Activated naive CD4-positive, alpha-beta T cell (primary cell): ENCODE measurements at places on chromosomes 7 and 10.

DNA sequence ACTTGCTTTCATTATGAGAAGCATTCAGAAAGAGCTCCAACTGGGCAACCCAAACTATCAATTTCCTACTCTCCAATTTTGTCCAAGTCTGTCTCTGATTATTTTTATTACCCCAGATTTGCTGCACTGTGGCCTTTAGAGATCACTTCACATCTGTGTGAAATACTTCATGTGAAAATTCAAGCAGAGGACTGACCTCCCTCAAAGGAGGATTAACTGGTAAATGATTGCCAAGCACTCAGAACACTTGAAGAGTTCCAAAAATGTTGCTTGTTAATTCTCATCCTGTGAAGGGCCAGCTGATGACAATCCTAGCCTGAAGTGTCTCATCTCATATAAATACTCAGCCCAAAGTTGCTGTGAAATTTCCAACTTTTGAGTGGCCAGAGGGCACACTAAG, 182.8 kb upstream of the DGKB start:
- no peak for DNase-seq

GRCh38 chr7:106841896-106842390, 23.1 kb upstream of the PIK3CG start:
- DNase-seq: no peak

DNA sequence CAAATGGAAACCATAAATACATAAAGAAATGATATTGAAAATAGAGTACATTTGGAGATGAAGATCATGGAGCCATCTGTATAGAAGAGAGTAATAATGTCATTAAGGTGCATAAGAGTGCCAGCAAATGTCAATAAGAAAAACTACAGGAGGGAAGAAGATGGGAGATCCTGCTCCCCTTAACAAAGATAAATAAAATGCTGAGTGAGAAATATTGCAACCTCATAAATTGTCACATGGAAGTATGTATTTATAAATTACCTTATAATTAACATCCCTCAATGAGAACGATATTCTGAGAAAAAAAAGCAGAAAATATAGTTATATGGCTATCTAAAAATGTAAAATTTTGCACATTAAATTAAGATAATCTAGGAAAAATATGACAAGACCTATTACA, 155.2 kb upstream of the PRSS1 start:
- no peak for DNase-seq

DNA sequence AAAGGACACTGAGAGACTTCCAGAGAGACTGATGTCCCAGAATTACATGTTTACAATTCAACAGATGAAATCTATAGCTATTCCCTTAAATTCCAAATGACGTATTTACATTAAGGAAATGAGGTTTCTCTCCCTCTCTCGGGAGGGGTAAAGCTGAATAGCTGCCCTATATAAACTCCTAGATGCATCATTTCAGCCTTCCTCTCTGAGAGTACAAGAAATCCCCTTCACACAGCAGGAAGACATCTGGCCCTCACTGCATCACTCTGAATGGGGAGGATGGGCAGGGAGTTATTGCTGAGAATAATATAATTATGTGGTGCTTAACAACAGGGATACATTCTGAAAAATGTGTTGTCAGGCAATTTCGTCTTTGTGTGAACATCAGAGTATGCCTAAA, 11.0 kb downstream of the POT1 start:
- no peak for DNase-seq

GRCh38 chr10:131041441-131041840, 270.1 kb downstream of the TCERG1L start:
- no peak for DNase-seq

GRCh38 chr7:94336009-94336408, 58.7 kb upstream of the COL1A2 start:
- no peak for DNase-seq

GRCh38 chr7:91126762-91127161, 137.5 kb upstream of the FZD1 start:
- DNase-seq: no peak

GRCh38 chr10:113133497-113134115, 183.6 kb downstream of the TCF7L2 start:
- no peak for DNase-seq

DNA sequence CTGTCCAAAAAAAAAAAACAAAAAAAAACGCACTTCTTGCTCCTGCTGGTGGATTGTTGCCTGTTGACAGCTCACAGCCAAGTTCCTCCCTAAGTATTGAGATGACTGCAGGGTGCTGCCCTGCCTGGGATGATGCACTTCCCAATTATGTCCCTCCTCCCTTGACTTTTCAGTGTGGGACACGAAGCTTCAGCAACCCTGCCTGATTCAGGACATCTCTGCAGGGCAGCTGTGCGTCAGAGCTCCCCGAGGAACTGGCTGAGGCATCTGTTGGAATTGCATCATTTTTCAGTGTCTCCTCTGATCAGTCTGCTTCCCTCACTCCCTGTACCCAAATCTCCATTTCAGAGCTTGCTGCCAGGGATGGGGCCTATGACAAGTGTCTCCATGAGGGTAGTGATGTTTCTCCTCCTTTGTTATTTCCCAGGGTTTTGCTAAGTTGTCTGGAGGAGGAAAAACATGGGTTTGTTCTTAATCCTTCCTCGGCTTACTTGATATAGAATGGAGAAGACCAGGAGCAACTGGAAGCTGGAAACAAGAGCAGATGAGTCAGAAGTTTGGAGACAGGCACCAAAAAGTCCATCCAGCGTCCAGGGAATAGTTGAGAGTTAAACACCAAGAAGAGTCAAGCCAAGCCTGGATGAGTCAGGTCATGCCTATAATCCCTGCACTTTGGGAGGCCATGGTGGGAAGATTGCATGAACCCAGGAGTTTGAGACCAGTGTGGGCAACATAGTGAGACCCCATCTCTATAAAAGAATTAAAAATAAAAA, 355.1 kb downstream of the GALNT17 start:
- DNase-seq: no peak

DNA sequence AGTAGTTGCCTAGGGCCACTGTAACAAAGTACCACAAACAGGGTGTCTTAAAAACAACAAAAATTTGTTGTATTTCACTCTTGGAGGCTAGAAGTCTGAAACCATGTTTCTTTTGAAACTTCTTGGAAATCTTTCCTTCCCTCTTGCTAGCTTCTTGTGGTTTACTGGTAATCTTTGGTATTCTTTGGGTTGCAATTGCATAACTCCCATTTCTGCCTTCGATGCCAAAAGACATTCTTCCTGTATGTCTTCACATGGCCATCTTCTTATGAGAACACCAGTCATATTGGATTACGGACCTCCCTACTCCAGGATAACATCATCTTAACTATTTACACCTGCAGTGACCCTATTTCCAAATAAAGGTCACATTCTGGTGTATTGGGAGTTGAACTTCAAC, 357.4 kb downstream of the PPP1R3A start:
- DNase-seq: no peak

GRCh38 chr7:99693427-99694200, 13.8 kb upstream of the CYP3A5 start:
- peak; percentile 2 for DNase-seq

GRCh38 chr7:55552320-55553023, 19.8 kb downstream of the VOPP1 start:
- no peak for DNase-seq

DNA sequence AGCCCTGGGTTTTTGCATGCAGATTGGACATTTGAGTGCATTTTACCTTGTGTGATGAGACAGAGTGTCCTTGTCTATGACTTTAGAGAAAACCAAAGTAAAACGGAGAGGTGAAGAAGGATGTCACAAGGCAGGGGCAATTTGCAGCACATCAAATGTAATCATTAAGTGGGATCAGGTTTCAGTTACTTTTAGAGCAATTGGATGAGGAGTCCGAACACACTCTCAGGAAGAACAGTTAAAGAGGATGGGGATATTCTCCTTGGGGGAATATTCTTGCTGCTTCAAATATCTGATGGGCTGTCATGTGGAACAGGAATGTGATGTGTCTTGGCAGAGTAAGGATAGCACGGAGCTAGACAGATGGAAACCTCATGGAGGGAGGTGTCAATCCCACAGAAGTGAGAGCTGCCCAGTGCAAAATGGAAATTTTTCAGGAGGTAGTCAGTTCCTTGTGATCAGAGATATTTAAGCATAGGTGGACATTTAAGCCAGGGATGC, 757 bp downstream of the RAB19 start:
- no peak for DNase-seq

DNA sequence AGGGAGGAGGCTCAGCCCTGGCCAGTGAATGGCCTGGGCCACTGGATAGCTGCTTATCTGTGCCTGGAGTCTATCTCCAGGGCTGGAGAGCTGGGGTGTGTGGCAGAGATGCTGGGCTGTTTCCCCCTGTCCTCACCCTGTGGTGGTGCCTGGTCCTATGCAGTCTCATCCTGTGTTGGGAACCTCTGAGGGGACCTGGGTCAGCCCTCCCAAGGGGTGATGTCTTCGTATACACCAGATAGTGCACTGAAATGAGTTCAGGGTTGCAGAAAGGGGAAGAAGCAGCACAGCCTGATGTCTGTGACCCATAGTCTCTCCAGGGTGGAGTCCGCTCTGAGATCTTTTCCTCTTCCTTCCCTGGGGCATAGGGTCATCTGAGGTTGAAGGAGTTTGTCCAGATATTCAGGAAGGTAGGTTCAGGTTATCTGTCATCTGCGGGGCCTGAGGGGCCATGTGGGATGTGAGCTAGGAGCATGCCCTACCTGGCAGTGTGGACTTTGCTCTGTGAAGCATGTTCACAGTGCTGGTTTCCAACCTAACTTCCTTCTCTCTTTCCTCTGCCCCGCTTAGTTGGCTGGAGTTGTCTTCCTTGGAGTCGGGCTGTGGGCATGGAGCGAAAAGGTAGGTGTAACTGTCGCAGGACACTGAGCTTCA, 33.4 kb upstream of the SH2D4B start:
- no peak for DNase-seq

GRCh38 chr7:113175525-113176104, 57.3 kb upstream of the SMIM30 start:
- no peak for DNase-seq

GRCh38 chr7:107754642-107755041, 10.7 kb downstream of the CBLL1 start:
- no peak for DNase-seq

DNA sequence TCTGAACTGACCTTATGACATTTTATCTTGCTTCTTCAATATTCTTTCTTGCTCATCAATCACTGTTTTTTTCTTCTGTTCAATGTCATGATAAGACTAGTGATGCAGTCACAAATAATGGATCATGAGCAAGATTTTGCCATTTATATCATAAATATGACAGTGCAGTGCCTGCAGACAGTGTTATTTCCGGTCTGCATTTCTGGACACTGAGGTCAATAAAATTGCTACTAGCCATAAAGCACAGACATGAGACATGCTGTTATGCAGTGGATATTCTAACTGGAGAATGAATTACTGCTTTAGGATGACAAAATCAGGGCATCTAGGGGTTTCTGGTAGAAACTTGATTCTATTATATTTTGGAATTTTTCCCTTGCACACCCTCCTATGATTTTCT, 1509.7 kb upstream of the LRRTM3 start:
- DNase-seq: no peak

DNA sequence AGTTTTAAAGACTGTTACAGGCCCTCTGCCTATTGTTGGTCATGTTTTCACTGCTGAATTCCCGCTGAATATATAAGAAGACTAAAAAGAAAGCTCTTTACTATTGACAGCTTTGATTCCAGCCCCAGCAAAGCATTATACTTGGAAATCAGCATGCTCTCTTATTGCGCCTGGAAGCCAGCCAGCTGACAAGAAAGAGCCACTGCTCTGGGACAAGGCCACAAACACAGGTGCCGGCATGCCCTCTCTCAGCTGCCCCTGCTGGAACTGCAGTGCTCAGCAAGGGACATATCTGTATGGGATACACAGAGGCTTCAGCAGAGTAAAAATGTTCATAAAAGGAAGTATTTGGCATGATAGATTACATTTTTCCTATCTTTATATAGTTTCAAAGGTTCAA, 523.9 kb downstream of the ADRA2A start:
- no peak for DNase-seq

DNA sequence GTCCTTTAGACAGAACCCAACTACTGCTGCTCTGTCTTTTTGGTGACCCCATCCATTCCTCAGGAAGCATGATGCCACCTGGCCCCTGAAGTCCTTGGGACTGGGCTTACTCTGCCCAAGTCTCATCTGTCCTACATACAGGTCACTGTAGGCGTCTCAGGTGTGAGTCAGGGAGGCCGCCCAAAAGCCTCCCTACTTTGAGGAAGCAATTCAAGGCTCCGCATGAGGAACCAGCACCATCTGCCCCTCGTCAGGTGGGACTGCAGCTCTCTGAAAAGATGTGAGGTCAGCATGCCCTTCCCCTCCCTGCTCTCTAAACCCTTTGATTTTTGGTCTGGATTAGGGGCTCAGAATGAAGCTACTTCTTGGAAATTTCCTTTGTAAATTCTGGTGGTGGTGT, 354.8 kb downstream of the CXCL12 start:
- no peak for DNase-seq

GRCh38 chr7:55104712-55105433, 86.1 kb downstream of the EGFR start:
- no peak for DNase-seq

- peak; percentile 9 for DNase-seq
These were observed 14.7 kb downstream of the CDNF start for GRCh38 chr10:14822879-14823755.

GRCh38 chr7:29749701-29750321, 56.5 kb upstream of the WIPF3 start:
- DNase-seq: no peak

DNA sequence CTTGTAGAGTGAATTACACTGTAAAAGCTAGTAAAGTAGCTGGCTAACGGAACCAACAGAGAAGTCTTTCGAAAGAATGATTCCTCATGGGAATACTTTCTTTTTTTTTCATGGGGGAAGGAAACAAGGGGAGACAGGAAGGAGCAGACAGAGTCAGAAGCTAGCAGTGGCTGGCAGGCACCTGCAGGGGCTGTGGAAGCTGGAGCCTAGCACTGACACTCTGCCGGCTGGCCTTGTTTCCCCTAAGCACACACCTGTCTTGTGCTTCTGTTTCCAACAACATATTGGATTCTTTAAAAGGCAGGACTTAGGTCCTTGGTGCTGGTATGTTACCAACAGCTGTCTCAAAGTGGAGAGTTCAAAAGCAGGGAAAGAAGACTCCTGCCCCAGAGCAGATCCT, 24.7 kb downstream of the NOD1 start:
- DNase-seq: no peak

- no peak for DNase-seq
These were observed 398.5 kb downstream of the PCDH15 start for GRCh38 chr10:54402576-54402975.

GRCh38 chr7:34315032-34315431, 343.0 kb upstream of the NPSR1 start:
- no peak for DNase-seq

DNA sequence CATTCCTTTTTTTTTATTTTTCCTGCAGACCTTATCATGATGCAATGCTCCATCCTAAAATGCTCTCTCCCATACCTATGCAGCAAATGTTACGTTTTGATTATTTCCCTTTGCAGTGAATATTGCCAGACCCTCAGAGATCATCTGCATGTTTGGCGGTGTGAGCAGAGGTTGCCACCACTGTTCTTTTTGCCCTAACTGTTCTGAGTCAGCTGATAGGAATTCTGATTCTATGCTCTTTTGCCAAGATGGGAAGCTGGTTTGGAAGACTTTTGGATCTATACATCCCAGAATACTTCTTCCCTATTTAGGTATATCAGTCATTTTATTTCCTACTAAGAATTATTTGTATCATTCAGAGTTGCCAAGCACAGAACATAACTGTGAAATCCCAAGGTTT, 130.5 kb downstream of the KLF6 start:
- DNase-seq: no peak

- DNase-seq: no peak
These were observed 2.0 kb upstream of the HEPACAM2 start for GRCh38 chr7:93228302-93228701.

GRCh38 chr7:144049491-144049890, 743 bp downstream of the OR2A5 start:
- no peak for DNase-seq

- no peak for DNase-seq
These were observed 27.7 kb upstream of the TLX1 start for GRCh38 chr10:101103430-101103829.
